ENCODE measurements at places on chromosomes 12 and 14.

GRCh38 chr12:107783406-107784376, 9.2 kb downstream of the ASCL4 start:
- no peak for DNase-seq

- DNase-seq: no peak
These were observed 6.1 kb upstream of the KRT72 start for GRCh38 chr12:52607314-52607713.

GRCh38 chr12:46103559-46104383, 113.4 kb upstream of the SCAF11 start:
- no peak for DNase-seq

- no peak for DNase-seq
These were observed 21.8 kb downstream of the VDR start for GRCh38 chr12:47882781-47883546.

- DNase-seq: no peak
These were observed 1.9 kb downstream of the FAM186A start for GRCh38 chr12:50394469-50395029.

- DNase-seq: no peak
These were observed 16.1 kb downstream of the KLRF1 start for GRCh38 chr12:9843407-9843806.

- DNase-seq: no peak
These were observed 109.5 kb downstream of the DIO2 start for GRCh38 chr14:80101835-80102234.

DNA sequence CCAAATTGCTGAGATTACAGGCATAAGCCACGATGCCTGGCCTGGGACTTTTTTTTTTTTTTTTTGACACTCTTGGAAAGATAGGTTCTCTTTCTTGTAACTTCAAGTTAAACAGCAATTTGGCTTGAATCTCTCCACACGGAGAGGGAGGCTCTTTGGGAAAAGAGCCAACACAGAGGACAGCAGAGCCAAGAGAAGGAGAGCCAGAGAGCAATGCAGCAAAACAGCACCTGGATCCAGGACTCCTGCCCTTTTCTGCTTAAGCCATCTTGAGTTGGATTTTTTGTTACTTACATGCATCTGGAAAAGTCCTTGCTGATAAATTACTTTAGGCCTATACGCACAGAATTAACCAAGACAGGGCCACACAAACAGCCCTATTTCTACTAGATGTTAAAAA, 176.8 kb downstream of the APAF1 start:
- no peak for DNase-seq

- DNase-seq: no peak
These were observed 506 bp downstream of the CRY1 start for GRCh38 chr12:107092669-107093416.

GRCh38 chr14:60169722-60170121, 4.5 kb upstream of the DHRS7 start:
- DNase-seq: no peak

DNA sequence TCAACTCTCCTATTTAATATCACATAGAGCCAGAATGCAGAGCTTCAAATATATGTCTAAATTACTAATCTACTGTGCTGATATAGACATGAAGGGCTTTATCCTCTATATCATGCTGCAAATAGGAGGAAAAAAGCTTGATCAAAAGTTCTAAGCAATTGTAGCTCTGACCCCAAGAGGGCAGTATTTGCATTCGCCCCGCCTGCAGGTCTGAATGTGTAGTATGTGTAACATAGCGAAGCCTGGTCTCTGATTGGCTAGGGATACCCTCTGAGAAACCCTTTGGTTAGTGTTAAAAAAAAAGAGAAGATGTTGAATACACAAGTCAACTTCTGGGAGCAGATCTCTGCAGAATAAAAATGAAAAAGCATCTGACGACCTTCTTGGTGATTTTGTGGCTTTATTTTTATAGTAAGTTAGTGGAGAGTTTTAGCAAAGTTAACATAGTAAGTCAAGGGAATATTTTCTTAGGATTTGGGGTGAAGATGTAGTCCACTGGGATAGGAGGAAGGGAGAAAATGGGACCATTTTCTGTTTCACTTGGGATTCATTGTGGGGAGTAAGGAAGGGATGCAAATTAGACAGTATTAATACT, 151.6 kb upstream of the OR4E1 start:
- no peak for DNase-seq

All from cerebellar nuclear complex (tissue), 1 donor.